ENCODE measurements at places on chromosomes 6 and 20.
A peak's percentile ranks its signal among the peaks of the same experiment; 100 is the strongest.

DNA sequence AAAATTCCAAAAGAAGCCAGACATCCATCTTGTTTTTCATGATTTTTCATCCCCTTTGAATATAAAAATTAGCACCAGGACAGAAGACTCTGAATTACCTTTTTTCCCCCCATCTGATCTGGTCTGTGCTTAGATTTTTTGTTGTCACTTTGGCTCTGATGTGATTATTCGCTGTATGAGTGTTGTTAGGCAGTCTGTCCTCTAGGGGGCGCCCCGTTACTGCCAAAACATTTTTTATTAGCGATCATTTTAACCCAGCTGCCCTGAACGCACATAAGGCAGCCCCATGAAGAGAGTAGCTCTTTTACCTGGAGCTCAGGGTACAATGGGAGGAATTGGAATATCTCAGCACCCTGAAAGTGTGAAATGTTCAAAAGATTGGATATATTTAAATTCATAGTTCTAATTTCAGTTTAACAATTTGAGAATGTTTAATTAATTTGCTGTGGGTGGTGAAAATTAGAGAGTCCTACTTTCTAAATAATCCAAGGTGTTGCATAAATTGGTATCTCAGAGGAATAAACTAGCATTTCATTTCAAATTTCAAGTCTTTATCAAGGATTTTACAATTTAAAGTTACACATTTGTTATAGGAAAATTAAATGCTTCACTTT lies 60.8 kb downstream of the PRPH2 start:
- DNase-seq, result peak; percentile 94

DNA sequence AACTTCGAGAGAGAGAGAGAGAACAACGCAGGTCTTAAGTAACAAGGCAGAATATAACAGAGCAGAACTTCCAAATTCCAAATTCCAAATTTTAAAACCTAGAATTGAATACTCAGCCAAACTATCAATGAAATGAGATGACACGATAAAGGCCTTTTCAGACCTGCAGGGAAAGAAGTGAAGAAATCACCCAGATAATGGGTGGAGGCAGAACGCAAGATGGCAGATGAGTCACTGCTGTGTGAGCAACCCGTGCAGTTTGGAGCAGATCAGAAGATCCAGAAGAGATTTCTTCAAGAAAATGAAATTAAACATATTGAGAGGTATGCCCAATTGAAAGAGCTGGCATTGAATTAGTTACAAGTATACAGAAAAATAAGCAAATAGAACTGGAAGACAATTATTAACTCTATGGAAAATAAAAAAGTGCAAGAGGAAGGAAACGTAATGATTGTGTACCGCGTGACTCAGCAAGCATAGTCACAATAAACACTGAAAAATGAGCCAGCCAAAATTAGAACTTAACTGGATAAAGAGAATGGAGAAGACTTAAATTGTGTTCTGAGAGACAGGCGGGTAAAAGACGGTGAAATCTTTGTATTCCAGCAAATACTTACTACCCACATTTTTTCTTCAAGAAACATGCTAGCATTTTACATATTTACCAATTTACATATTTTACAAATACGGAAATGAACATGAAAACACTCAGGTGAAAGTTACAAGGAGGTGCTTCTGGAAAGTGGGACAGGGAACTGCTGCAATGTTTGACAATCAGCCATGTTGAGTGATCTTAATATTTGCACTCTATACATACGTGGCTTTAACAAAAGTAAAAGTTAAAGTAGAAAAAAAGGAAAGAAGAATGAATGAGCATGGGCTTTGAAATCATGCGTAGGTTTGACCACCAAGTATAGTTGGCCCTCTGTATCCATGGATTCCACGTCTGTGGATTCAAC lies 87.9 kb upstream of the CDYL start:
- no peak for DNase-seq

- DNase-seq, result no peak
Measured at GRCh38 chr6:136477548-136477947, 72.7 kb downstream of the MAP7 start.

DNA sequence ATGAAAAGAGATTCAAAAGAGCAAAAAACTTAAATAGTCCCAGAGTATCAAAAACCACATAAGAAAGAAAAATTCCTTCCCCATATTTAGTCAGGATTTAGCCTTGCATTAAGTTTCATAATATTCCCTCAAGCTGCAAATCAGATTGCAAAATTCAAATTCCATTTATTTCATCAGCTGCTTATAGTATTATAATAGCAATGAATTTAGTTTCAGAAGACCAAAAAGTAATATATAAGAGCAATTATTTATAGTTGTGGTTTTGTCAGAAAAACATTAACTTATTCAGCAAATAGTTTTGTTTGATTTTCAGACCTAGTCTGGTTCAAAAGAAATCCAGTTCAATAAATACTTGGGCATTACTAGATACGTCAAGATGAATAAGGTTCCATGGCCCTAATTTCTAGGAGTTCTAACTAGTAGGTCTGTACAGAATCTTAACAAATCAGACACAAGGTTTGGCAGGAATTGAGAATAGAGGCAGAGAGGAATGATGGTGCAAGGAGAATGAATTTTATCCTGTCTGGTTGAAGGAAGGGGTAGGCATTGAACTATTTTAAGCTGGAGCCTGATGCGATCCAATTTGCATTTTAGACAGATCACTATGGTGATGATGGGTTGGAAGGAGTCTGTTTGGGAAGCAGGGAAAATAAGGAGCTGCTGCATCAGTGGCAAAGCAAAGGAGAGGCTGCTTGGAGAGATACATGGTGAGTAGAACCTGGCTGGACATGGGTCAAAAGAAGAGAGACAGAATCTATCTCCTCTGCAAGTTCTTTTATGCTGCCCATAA lies 163.9 kb upstream of the STXBP5 start:
- no peak for DNase-seq

Measured in activated CD8-positive, alpha-beta memory T cell treated with anti-CD3 and anti-CD28 coated beads for 24 hours (primary cell).